ENCODE measurements at places on chromosomes 7 and 10. TPM values are rescaled to one million over a fixed set of nuclear protein-coding genes. Genes with fewer than 3 reads are reported as not detected.
A peak's percentile ranks its signal among the peaks of the same experiment; 100 is the strongest.

- H3K27me3 ChIP-seq = no peaks in the 10 kb centered on the region
- no peak overlapping the region for H3K27ac ChIP-seq
- no peaks in the 10 kb centered on the region for H3K36me3 ChIP-seq
- DNase-seq = no peak
- H3K4me3 ChIP-seq = no peak overlapping the region
- H3K4me1 ChIP-seq = peaks cover 17% of the 10 kb centered on the region
Measured at GRCh38 chr10:47252093-47252780, 47.8 kb upstream of the GDF10 start.

GRCh38 chr7:3218411-3219225 is 82.4 kb upstream of the SDK1 start:
- H3K36me3 ChIP-seq = no peaks in the 10 kb centered on the region
- DNase-seq = no peak
- peak overlapping the region; percentile 38 for H3K27ac ChIP-seq
- no peaks in the 10 kb centered on the region for H3K27me3 ChIP-seq
- H3K4me1 ChIP-seq = no peaks in the 10 kb centered on the region

DNA sequence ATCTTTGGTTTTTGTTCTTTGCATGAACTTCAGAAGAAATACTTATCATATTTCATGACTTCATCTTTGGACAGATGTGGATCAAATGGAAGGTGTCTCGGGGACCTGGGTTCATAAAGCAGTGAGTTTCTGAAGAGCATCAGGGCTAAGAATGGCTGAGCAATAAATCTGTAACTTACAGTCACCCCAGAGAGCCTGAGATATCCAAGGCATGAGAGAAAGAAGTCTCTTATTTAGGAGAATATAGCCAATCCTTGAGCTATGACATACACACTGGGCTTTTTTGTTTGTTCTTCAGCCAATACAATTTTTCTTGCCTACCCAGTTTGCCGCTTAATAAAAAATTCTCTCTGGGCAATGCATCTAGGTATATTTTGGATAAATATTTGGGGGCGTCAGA is 252.6 kb upstream of the INHBA start:
- no peaks in the 10 kb centered on the region for H3K27me3 ChIP-seq
- H3K36me3 ChIP-seq = no peaks in the 10 kb centered on the region
- H3K4me1 ChIP-seq = peaks cover 26% of the 10 kb centered on the region
- no peak for DNase-seq

Gene SLC29A4
- total RNA-seq = 7.7 TPM

DNA sequence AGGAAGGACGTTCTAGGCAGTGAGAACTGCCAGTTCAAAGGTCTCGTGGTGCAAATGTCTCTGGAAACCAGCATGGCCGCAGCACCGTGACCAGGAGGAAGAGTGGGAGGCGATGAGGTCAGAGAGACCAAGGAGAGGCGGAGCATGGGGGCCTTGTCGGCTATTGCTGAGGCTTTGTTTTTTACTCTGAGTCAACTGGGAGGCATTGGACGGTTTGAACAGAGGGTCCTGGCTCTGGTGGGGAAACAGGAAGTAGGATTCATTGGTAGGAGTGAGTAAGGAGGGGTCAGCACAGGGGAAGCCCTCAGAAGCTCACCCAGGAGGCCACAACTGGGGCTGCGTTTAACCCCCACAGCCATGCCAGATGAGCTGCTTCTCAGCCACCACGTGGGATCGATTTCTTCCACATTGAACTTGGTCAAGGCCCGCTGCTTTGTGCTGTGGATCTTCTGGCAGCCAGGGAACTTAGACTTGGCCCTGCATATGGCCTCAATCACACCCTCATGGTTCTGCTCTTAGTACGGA is 22.2 kb upstream of the SH2B2 start:
- H3K27me3 ChIP-seq = no peaks in the 10 kb centered on the region
- DNase-seq = no peak
- no peak overlapping the region for H3K27ac ChIP-seq
- H3K4me3 ChIP-seq = no peak overlapping the region
- H3K36me3 ChIP-seq = peaks cover 3% of the 10 kb centered on the region
- H3K4me1 ChIP-seq = peaks cover 25% of the 10 kb centered on the region

Gene TSPAN12
- 16.8 TPM for total RNA-seq

- H3K4me3 ChIP-seq = no peak overlapping the region
- no peaks in the 10 kb centered on the region for H3K36me3 ChIP-seq
- no peaks in the 10 kb centered on the region for H3K4me1 ChIP-seq
- no peak for DNase-seq
Measured at GRCh38 chr7:123608991-123609882, 7.6 kb downstream of the ASB15 start.

DNA sequence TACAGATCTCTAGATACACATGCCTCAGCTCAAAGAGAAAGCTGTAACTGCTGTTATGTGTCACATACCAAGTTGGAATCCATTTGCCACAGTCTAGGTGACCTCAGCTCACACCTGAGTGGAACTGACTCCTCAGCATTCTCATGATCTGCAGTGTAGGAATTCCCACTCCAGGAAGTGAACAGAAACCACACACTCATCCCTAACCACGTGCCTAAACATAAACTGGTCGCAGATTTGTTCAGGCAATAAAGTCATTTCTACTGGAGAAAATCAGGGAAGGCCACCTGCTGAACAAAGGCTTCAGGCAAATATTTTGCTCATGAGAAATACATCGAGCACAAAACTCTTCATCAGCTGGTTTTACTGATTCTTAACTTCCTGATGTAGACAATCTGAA is 23.0 kb upstream of the ZMYND11 start:
- no peak for DNase-seq
- no peaks in the 10 kb centered on the region for H3K36me3 ChIP-seq
- no peak overlapping the region for H3K27ac ChIP-seq
- H3K4me3 ChIP-seq = no peak overlapping the region

All from spinal cord (tissue), 10 donors.